Effector memory CD4-positive, alpha-beta T cell (primary cell): ENCODE measurements at places on chromosomes 7 and 10.

- no peak for DNase-seq
These were observed 601.8 kb downstream of the PARD3 start for GRCh38 chr10:34213193-34213804.

GRCh38 chr10:45466784-45467183, 92.8 kb downstream of the ALOX5 start:
- DNase-seq: no peak

GRCh38 chr7:106997487-106998271, 46.8 kb upstream of the PRKAR2B start:
- no peak for DNase-seq

DNA sequence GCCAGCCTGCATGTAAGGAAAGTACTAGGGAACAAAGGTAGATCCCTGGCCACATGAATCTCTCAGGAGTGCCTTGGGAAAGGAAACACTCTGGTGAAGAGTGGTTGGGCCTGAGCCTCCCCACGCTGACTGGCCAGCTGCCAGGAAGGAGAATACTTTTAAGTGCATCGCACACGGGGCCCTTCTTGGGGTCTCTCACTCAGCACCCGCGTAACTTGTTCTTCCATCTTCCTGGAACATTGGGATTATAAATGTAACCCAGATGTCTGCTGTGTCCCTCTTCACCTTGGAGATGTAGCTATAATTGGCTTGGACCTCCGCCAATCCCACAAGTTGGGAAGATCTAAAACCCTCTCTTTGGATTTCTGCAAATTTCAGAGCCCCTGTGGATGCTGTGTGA, 4.4 kb upstream of the GLI3 start:
- DNase-seq: no peak

DNA sequence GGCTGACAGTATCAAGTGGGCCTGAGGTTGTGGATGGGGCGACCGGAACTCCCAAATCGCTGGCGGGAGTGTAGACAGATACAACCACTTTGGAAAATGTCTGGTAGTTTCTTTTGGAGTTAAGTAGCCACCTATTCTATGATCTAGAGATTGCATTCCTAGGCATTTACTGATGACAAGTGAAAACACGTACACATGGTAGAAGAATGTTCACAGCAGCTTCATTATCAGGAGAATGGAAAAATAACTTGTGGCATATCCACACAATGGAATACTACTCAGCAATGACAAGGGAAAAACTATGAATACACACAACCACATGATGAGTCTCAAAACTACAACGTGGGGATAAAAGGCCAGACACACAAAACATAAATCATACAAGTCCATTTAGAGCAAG, 146.0 kb downstream of the MYOF start:
- DNase-seq: no peak

DNA sequence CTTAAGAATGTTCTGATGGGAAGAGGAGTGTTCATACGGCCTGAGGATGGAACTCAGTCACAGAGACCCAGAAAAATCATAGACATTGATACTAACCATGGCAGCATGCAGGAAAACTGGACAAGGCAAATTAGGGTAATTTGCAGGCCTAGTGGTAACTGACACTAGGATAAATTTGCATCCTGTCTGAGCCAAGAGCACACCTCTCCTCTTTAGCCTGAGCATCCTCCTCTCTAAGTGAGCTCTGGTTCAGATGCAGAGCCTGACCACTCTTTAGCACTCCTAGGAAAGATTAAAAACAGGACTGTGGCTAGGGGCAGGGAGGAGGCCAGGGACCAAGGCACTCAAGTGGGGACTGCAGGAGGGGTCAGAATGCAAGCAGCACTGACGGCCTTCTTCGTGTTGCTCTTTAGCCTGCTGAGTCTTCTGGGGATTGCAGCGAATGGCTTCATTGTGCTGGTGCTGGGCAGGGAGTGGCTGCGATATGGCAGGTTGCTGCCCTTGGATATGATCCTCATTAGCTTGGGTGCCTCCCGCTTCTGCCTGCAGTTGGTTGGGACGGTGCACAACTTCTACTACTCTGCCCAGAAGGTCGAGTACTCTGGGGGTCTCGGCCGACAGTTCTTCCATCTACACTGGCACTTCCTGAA, at the start of gene TAS2R41:
TAS2R41 (plus strand) TSS at position 373 of the 650 bp plus-strand sequence; CDS start at position 373, 0 bp downstream.
- no peak for DNase-seq

GRCh38 chr10:120011359-120012130, 119.0 kb downstream of the SEC23IP start:
- no peak for DNase-seq

GRCh38 chr10:114665406-114665805, 7.3 kb upstream of the ABLIM1 start:
- DNase-seq: no peak

DNA sequence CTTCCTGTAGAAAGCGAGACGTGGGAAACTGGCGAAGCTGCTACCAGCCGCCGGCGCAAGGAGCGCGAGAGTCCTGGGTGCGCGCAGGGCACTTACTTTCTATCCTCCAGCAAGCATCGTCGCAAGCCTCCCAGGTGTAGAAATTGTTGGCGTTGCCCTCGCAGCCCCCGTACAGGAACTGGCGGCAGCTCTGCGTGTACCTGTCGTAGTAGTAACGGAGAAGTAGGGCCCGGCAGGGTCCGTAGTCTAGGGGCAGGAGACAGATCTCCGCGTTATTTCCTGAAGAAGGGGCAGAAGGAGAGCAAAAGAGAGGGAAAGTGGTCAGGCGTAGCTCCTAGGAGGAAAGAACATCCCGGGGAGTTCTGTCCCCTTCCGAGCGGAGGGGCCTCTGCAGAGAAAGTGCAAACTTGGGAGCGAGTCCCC, 501 bp downstream of the TFPI2 start:
- DNase-seq: no peak

- no peak for DNase-seq
These were observed 59.7 kb upstream of the RAB11FIP2 start for GRCh38 chr10:118106426-118106825.

DNA sequence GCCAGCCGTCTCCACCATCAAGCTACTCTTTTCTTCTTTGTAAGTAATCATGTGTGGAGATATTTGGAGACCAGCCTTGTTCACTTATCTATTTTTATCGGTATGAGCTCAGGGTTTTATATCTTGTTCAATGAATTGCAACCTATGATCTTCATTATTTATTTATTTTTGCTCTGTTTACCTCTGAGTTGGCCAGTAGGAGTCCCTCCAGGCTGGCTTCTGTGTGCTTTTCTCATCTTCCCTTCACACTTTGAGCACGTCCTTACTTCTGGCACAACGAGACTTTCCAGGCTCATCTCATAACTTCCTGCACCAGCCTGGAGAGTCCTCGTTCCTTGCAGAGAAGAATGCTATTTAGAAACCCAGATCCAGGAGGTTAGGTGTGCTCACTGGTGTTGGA, 375.8 kb upstream of the PODXL start:
- DNase-seq: no peak

GRCh38 chr7:149254181-149254858, 7.7 kb upstream of the ZNF783 start:
- DNase-seq: no peak

DNA sequence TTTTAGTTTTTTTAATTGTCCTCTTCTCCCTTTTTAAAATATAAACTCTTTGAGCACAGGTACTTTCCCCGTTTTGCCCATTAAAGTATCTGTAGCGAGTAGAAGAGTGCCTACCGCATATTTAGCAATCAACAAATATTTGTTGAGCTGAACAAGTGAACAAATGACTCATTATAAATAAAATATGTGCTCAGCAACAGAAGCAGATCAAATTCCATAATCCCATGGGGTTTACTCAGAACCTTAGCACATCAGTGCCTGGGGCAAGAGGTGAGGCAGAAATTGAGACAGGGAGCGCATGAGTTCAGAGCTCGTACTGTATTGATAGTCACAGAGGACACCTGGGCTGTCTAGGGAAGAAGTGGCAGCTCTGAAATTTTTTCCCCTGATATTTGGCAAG, 161.0 kb downstream of the SEM1 start:
- no peak for DNase-seq

GRCh38 chr10:3848775-3849635, 64.0 kb upstream of the KLF6 start:
- no peak for DNase-seq

DNA sequence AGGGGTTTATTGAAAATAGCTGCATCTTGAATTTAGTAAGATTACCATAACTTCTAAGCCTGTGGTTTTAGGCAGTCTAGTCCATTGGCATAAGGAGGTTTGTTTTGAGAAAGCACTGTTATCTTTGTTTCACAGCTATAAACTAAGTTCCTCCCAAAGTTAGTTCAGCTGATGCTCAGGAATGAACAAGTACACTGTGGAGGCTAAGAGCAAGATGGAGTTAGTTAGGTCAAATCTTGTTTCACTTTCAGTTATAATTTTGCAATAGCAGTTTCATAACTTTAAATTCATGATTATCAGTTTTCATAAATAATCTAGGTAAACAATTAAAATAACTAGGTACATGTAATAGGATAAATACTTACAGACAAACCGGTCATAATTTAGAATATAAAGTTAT, 15.4 kb downstream of the SEC61G start:
- DNase-seq: no peak

GRCh38 chr7:129898502-129899160, 54.1 kb downstream of the UBE2H start:
- DNase-seq: no peak

- no peak for DNase-seq
These were observed 9.5 kb upstream of the AP5Z1 start for GRCh38 chr7:4765776-4766490.

DNA sequence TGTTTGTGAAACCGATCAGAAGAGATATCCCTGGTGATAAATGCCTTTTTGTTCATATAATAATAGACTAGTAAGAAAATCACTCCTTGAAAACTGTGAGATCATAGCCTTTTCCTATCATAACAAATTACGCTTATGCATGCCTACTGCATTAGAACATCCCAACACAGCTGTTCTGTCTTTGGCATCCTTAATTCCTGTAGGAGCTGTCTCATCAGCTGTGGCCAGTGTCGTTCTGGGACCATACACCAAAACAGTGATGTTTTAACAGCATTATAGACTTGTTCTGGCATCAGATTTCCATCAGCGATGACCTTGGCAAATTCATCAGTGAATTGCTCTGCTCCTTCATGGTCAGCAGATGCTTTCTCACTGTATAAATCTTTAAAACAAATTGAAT, 423.6 kb upstream of the LRGUK start:
- no peak for DNase-seq

- no peak for DNase-seq
These were observed 36.1 kb downstream of the ETV1 start for GRCh38 chr7:13953368-13953767.

DNA sequence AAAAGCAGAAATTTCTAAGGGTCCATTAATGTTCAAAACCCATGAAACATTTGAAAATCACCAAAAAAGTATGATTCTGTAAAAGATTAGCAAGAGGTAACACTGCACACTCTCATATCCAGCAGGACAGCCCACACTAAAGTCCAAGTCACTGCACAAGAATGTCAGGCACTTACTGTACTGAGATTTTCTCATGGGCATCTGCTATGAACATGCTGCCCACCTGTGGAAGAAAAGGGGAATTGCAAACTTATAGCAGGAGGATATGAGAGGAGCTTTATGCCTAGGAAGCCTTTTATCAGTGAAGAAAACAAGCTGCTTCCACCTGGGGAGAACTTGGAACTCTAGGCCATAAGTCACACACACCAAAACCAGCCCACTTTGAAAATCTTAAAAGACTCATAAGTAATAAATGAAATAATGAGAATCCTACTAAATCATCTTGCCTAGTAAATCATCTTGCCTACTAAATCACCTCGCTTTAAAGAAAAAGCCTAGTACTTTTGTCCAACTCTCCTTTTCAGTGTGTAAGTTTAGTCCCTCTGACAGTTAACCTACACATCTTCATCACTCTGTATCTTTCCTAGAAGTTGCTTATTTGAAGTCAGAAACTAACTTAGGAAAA, 46.1 kb downstream of the ARMH3 start:
- no peak for DNase-seq

- DNase-seq: no peak
These were observed 120.3 kb downstream of the BUB3 start for GRCh38 chr10:123274306-123275135.

DNA sequence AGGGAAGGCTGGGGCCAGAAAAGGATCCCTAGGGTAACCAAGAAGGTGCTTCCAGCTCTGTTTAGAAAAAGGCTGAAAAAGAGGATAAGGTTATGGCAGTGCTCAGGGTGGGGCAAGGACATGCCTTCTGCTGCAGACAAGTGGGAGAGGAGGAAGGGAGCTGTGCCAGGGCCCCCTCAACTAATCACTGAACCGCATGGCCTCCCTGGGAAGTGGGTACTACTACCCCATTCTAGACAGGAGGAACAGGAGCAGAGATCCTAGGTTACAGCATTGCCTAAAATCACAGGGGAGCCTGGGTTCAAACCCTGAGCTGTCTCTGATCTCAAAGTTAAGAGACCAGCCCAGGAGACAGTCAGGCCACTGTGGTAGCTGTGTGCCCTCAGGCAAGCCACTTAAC, 149.7 kb downstream of the GRID1 start:
- DNase-seq: no peak

- DNase-seq: no peak
These were observed 6.1 kb upstream of the RBM17 start for GRCh38 chr10:6082496-6083395.

DNA sequence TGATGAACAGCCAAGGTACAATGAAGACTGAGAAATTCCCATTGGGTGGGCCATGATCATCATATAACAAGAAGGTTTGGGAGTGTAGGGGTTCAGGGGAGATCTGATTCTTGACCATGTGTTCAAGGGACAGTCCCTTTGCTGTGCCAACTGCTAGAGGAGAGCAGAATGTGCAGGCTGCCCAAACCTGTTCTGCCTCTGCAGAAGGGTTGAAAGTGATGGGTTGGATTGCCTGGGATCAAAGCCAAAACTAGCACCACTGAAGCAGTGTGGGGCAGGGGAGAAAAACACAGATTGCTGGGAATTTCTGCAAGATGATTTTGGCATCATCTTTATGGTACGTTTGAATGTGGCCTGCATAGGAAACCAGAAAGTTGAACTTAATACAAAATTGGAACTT, 303.9 kb downstream of the OTUD1 start:
- DNase-seq: no peak

- no peak for DNase-seq
These were observed 25.1 kb downstream of the SGCE start for GRCh38 chr7:94630855-94631254.

GRCh38 chr10:90913774-90914420, 7.0 kb downstream of the ANKRD1 start:
- DNase-seq: no peak

- no peak for DNase-seq
These were observed 7.8 kb upstream of the TARP start for GRCh38 chr7:38281266-38281665.

- DNase-seq: no peak
These were observed 7.7 kb upstream of the CPA1 start for GRCh38 chr7:130372402-130373165.

DNA sequence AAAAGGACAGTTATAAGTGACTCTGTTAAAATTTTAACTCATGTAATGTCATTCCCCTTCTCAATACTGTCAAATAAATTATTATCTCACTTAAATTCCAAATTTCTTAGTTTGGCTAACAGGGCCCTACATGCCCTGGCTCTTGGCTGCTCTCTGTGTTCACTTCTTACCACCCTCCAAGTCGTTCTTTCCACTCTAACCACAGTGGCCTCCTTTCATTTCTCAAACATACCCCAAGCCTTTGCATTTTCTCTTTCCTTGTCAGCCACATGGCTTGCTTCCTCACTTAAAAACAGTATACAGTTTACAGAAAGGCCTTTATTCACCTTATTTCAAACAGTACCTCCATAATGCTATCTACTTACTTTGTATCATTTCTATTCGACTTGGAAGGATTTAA, 737.1 kb upstream of the ZWINT start:
- DNase-seq: no peak

GRCh38 chr7:15236952-15237351, 324.9 kb downstream of the AGMO start:
- DNase-seq: no peak
